ENCODE measurements at places on chromosomes 1 and 21.

GRCh38 chr1:228405200-228405978, 1.2 kb downstream of the TRIM11 start:
- peak; percentile 31 for DNase-seq

DNA sequence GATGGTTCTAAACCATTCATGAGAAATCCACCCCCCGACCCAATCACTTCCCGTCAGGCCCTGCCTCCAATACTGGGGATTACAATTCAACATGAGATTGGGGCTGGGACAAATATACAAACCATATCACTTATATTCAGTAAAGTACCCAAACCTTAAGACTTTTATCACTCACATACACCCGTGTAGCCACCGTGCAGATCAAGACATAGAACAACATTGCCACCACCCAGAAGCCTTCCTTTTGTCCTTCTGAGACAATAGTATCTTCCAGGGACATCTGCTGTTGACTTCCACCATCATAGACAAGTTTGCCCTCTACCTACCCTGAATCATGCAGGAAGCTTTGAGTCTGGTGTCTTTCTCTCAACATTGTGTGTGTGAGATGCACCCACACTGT, 37.5 kb downstream of the CLIC6 start:
- peak; percentile 82 for DNase-seq

DNA sequence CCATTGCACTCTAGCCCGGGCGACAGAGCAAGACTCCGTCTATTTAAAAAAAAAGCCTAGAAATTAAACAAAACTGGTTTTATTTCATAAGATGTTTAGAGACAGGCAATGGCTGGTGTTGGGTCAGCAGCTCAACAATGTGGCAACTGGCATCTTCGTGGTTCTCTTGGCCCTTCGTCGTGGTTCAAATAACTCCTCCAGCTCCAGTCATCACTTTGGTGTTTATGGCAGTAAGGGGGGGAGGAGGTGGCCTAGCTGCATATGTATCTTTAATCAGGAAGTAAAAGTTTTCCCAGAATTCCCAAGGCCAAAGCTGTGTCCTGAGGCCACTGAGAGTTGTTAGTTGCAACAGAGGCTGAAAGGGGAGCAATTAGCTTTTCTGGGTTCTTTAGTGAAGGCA, 13.0 kb upstream of the LTN1 start:
- no peak for DNase-seq

- no peak for DNase-seq
These were observed 38.4 kb upstream of the KCNQ4 start for GRCh38 chr1:40745176-40745575.

DNA sequence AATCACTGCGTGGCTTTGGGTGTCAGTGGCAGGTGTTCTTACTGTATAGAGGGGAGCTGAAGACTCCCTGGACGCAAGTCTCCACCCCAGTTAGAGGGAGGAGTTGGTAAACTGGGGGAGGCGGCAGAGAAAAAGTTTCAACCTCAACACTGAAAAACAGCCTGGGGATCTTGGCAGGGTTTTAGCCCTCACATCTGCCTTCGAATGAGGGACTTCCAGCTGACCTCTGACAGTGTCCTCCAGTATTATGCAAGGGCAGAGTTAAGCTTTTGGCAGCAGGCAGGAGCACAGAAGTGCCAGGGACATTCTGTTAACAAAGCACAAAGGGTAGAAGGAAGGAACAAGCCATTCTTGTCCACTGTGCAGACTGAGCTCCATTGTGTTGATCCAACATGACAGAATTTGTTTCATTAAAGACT, 41.2 kb upstream of the RAB4A start:
- no peak for DNase-seq

DNA sequence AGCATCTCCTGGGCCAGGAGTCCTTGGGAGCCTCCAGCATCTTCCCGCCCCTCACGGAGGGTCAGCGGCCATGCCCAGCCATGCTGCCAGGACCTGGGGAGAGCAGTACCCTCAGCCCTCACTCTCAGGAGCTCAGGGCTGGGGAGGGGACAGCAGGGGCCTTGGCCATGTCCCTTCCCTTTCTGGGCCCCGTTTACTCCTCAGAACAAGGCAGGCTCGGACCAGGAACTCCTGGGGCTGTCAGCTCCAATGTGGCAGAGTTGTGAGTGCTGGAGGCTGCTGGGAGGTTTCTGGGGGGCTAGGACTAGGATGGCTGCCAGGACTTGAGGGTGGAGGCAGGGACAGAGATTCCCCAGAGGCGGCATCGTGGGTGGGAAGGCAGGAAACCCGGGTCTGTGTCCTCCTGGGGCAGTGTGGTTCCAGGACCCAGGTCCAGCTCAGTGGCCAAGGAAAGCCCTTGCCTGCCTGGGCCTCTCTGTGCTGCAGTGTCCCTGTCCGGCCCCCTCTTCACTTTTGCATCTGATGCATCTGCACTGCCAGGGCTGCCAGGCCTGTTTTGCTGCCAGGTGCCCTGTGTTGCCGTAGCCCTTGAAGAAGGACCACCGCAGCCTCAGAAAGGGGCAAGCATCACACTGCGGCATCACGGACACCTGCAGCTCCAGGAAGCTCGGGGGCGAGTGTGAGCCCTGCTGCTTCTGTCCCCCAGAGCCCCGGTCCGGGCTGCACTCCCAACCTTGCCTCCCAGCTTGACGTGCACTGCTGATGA, 223.9 kb downstream of the CAMTA1 start:
- DNase-seq, result no peak

Measured in hematopoietic multipotent progenitor cell treated with erythropoietin and hydrocortisone succinate and interleukin-3 and kit ligand, for 6 days (in vitro differentiated cells).